H1 (cell line): ENCODE measurements at places on chromosomes 5 and 9. TPM values are rescaled to one million over a fixed set of nuclear protein-coding genes. Genes with fewer than 3 reads are reported as not detected.

The PLGRKT gene
- 11.3 and 15.7 TPM in 2 replicates for total RNA-seq

The C5orf58 gene
- 1.4 and 1.6 TPM in 2 replicates for total RNA-seq

The SLC34A3 gene
- total RNA-seq = not detected in 2 replicates

The AHRR gene
- 0.80 and 1.4 TPM in 2 replicates for total RNA-seq

The NUTM2F gene
- total RNA-seq = 0.19 TPM in 1 of 2 replicates, not detected in the other

- no peak for DNase-seq
Measured at GRCh38 chr9:68629042-68629441, 76.0 kb upstream of the PIP5K1B start.

DNA sequence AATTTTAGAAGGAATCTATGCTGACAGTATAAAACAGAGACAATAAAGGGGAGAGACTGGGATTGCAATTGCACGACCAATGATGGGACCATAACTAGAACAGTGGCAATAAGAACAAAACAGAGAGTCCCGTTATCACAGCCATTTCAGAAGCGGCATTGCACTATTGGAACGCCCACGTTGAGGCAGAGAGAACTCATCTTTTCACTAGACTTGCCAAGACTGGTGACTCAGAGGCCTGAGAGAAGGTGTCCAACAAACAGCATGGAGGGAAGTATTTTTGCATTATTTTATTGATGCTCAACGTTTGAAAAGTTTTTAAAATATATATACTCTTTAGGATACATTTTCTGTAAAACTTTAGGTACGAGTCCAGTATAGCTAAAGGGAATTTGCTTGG is 737.7 kb downstream of the TLE1 start:
- no peak for DNase-seq

- DNase-seq = no peak
Measured at GRCh38 chr5:455806-456205, 12.8 kb downstream of the EXOC3 start.

DNA sequence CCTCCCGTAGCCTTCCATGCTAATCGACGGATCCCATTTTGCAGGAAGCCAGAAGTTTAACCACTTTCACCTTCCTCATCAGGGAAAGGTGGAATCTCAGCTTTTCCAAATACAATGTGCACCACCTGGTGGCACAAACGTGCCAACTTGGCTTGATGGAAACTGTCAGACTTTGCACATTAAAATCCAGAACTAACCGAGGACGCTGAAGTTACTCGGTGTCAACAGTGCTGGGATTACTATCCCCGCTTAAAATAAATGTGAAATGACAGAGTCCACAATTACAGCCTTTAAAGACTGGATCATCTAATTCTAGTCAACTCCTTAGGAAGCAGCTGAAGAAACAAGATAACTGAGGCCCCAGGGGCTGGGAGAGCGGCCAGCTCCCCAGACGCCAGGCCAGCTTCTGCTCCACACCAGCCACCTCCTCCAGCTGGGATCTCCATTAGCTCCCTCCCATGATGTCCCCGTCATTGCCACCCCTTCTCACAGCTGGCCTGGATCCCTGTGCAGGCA is 50.1 kb upstream of the RETREG1 start:
- no peak for DNase-seq

DNA sequence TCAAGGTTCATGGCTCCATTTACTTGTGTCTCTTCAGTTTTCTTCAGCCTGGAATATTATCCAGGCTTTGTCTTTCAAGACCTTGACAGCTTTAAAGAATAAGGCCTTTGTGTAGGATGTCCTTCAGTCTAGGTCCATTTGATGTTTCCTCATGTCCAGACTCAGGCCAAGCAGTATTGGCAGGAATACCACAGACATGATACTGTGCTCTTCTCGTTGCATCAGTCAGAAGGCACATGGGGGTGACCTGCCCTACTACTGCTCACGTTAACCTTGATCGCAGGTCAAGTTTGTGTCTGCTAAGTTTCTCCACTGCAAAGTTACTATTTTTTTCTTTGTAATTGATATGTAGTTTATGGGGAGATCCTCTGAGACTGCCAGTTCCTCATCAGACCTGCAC is 88.2 kb downstream of the ERCC6L2 start:
- no peak for DNase-seq

- DNase-seq = no peak
Measured at GRCh38 chr9:2816476-2817141, 27.3 kb downstream of the PUM3 start.

GRCh38 chr9:127154003-127154389 is 31.6 kb upstream of the ANGPTL2 start:
- DNase-seq = no peak

DNA sequence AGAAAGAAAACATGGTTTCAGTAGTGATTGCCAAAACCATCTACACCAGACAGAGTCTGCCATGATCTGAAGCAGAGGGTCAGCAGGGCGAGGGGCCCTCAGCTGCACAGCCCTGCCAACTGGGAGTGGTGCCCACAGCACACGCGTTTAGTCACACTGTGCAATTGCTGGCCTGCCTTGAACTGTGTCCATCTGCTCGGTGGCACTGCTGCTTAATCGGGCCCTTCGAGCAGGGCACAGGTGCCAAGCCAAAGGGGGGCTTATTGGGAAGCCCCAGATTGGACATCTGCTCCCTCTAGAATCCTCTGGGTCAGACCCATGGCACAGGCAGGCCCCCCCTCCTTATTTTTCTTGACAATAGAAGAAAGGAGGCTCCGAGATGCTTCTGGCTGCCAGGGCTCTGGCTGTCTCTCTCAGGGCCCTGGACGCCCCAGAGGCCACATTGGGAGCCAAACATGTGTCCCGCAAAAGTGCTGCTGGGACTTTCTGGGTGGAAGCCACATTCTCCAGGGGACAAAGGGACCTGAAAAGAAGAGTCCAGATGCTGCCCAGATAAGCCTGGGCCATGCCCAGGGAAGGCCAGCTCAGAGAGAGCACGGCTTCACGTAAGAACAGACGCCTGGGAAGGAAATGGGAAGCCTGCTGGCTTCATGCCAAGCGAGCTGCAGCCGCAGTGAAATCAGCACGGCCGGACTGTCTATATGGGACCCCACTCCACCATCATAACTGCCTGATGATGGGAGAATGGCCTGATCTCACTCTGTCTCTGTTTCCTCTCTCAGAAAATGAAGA is 349.2 kb downstream of the GADD45G start:
- DNase-seq = no peak

GRCh38 chr9:5743109-5743508 is 89.8 kb downstream of the ERMP1 start:
- DNase-seq = no peak

- DNase-seq = no peak
Measured at GRCh38 chr9:100689635-100690034, 111.8 kb downstream of the CAVIN4 start.

DNA sequence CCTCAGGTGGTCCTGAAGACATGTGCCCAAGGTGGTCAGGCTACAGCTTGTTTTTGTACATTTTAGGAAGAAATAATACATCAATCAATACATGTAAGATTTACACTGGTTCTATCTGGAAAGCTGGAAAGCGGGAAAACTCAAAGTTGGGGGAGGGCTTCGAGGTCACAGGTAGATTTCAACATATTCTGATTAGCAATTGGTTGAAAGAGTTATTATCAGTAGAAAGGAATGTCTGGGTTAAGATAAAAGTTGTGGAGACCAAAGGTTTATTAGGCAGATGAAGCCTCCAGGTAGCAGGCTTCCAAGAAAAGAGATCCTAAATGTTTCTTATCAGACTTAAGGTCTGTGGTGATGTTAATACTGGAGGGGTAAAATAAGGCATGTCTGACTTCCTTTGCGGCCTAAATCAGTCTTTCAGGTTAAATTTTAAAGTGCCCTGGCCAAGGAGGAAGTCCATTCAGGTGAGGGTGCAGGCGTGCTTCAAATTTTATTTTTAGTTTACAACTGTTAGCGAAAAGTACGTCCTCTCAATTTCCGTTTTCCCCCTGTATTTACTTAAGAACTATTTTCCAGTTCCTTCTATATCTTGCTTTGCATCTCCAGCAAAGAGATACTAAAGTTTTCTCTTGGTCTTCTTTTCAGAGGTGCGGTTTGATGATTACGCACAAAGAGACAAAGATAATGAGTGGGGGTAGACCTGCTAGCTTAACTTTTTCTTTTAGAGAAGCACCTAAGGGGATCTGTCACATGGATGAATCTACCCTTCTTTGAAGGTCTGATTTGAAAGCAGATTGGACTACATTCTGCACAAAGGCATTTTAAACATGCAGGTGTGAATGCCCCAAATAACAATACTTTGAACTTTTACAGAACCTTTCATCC is 578.6 kb downstream of the RAB3C start:
- no peak for DNase-seq

- DNase-seq = no peak
Measured at GRCh38 chr9:35258660-35259474, 97.1 kb downstream of the UNC13B start.

DNA sequence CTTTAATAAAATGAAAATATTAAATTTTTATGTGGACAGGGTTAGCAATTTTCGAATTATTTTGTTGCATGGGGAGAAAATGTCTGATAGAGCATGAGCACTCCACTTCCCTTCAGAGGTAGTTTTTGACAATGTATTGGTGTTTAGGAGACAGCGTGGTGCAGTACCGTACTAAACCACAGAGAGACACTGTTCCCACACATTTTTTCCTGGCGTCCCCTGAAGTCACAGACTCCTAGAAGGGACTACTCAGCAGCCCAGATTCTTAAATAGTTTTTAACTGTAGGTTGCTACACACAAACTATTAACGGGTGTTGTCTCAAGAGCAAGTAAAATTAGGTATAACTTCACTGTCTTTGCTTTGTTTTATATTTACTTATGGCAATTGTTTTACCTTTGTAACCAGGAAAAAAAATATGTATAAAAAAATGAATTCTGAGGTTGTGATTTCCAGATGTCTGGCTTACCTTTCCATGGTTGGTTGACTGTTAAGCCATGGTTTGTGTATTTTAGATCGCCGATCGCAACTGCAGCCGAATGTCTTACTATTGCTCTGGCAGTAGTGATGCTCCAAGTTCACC is 171.2 kb downstream of the DOCK8 start:
- DNase-seq = peak; percentile 65

DNA sequence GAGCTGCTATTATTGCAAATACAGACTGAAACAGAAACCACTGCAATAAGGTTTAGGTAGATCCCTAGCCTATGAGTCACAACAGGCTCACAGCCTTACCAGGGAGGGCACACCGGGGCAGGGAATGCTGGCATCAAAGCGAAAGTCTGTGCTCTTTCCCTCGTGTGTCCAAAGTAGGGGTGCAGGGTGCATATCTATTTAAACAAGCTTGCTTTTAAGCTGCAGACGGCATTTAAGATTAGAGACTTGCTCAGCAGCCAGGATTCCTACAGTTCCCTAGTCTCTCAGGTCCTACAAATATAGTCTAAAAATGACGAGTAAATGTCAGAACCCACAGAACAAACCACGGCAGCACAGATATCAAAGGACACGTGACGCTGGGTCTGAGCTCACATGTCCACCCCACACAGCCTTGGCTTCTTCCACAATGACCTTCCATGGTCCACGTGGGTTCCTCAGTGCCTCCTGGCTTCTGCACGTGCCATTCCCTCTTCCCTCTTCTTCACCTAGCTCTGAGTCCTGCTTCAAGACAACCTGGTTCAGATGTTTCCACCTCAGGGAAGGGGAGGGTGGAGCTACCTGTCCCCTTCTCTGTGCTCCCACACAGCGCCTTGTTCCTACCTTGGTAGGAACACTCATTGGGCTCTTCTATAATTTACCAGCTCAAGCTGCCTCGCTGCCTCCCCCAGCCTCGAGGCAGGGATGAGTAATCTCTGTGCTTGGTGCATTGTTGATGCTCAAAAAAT is 193.2 kb downstream of the MAPKAP1 start:
- no peak for DNase-seq

DNA sequence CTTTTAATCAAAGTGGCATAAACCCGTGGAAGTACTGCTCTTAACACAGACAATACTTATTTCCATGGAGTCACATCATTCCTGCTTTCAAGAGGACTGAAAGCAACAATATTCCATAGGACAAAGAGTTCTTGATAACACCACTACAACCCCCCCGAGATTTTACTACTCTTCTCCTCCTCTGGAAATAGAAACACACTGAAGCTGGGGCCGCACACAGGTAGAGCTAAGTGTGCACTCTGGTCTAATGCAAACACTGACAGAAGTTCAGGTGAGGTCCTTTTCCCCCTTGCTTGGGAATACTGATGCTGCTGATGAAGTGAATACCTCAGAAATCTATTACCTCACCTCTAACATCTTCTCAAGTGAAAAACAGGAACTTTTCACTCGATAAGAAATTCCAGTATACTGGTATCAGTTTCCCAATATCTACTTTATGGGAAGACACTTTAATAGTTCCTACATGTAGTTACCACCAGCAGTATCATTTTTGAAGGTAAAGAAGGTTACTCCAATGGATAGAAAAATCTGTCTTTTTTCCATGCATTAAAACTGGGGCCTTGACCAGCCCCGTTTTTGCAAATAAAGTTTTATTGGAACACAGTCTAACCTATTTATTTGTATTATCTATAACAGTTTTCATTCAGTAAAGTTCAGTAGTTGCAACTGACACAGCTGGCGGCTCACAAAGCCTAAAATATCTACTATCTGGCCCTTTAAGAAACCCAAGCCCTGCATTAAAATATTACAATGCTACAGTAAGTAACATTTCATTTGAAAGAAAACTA is 50.0 kb downstream of the GOLPH3 start:
- no peak for DNase-seq

DNA sequence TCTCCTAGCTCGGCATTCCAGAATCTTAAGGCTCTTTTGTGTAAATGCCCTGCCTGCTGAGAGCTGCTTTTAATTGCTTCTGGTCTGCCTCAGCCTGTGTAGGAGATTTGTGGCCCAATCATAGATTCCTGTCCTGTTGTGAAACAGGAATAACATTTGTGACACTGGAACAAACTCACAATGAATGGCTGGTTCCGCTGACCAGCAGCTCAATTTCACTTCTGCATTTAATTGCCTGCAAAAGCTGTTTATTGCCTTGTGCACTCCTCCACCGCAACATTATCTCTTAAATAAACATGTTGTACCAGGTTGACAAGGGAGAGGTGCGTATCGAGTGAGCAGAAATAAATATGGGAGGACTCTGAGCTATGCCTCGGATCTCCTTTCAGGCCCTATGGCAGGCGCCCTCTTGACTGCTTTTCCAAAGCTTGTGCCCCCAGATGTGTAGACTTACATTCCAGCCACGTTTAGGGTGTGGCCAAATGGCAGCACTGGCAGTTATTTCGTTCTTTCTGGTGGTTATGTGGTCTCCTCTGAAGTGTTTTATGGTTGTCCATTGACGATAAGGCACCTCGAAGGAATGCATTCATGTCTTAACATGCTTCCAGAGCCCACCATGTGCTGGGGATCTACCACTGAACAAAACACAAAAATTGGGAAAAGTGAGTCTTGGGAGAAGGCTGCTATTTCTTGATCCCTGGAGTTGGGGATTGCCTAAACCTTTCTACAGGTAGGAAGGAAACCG is 58.1 kb downstream of the DMRT1 start:
- no peak for DNase-seq
